ENCODE measurements at places on chromosomes 2 and 18.

- no peak for DNase-seq
Observed at GRCh38 chr2:56757884-56758545, 574.2 kb downstream of the CCDC85A start.

- DNase-seq = no peak
Observed at GRCh38 chr2:230512955-230513748, 97.2 kb downstream of the SP100 start.

DNA sequence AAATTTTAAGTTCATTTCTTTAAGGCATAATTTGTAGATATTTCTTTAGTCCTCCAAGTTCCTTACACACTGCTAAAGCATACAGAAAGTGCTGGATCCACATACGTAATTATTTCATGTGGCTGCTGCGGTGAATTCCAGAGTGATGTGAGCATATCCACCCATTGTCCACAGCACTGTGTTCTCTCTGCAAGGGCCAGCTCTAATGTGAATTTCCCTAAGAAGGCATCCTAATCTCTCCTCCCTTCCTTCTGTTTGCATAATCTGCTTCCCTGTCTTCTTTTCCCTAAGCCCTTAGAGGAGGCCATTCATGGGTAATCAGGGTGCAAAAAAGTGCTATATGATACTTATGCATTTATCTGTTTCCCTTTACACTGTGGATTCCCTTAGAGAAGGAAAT is 57.2 kb downstream of the COBLL1 start:
- DNase-seq = no peak

GRCh38 chr2:176140513-176141317 is 10.6 kb upstream of the HOXD4 start:
- no peak for DNase-seq

GRCh38 chr18:13366962-13367892 is 148.7 kb downstream of the LDLRAD4 start:
- no peak for DNase-seq

- DNase-seq = no peak
Observed at GRCh38 chr2:144682248-144682647, 162.3 kb upstream of the ZEB2 start.

DNA sequence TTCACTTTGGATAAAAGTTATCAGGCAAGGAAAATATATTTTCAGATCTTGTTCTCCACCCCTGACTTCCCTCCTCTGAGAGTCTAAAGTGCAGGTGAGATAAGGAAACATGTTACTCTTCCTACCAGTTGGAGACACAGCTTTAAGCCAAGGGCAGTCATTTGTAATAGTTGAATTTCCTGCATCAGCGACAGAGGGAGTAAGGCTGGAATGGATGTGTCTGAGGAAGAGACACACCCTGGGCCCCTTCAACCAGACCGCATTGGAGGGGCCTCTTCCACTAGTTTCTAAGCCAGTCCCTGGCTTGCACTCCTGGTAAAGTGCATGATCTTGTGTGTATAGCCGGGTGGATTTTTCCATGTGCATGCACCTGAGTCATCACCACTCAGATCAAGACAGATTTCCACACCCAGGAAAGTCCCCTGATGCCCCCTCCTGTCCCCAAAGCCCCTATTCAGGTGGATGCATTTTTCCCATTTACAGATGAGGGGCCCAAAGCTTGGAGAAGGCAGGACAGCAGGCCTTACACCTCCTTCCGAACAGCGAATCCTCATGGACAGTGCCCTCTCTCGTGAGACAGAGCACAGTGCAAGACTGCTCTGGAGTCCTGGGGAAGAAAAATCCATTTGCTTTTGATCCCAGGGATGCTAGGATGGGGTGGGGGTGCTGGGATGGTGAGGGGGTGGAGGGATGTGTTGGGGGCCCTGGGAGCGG is 66.7 kb upstream of the SH3RF3 start:
- no peak for DNase-seq

DNA sequence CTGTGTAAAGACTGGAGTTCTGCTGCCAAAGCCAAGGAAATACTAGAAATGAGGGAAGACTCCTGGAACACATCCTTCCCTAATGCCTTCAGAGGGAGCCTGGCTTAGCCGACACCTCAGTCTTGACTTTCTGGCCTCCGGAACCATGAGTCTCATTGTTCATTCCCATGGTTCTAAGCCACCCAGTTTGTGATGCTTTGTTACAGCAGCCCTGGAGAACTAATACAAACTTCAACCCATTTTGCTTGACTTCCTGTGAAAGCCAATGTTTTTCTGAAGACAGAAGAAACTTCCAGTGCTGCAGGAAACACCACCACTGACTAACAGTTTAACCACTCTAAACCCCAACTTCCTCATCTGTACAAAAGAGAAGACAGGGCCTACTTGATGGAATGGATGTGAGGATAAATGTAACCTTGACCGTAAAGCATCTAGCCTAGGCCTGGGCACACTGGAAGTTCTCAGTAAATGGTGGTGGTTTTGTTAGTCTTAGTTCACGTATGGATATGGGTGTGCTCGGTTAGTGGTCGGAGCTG is 85.9 kb upstream of the RFX8 start:
- DNase-seq = no peak

- no peak for DNase-seq
Observed at GRCh38 chr18:3067722-3068121, 54.8 kb upstream of the LPIN2 start.

GRCh38 chr2:238888781-238889180 is 40.9 kb downstream of the TWIST2 start:
- no peak for DNase-seq
